Cerebellar cortex (tissue), 1 donor: ENCODE measurements at places on chromosomes 1 and 21.

- DNase-seq: no peak
Observed at GRCh38 chr1:177442584-177442983, 271.8 kb downstream of the BRINP2 start.

DNA sequence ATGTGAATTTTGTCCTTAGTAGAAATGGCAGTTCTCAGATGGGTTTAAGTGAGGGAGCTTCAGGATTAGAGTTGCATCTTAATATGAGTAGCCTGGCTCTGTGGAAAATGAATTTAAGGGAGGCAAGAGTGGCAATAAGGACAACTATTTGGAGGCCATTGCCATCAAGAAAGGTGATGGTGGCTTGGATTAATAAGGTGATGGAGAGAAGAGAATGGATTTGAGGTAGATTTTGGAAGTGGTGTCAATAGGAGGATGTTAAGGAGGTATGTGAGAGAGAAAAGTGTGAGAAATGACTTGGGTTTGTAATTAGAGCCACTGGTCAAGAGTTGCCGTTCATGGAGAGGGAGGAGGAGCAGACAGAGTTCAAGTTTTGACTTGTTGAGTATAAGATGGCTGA, 16.3 kb downstream of the CLIC4 start:
- DNase-seq: no peak

GRCh38 chr1:27535386-27535785, 45.4 kb upstream of the WASF2 start:
- DNase-seq: no peak

GRCh38 chr1:7780976-7781375, 3.1 kb upstream of the PER3 start:
- no peak for DNase-seq

DNA sequence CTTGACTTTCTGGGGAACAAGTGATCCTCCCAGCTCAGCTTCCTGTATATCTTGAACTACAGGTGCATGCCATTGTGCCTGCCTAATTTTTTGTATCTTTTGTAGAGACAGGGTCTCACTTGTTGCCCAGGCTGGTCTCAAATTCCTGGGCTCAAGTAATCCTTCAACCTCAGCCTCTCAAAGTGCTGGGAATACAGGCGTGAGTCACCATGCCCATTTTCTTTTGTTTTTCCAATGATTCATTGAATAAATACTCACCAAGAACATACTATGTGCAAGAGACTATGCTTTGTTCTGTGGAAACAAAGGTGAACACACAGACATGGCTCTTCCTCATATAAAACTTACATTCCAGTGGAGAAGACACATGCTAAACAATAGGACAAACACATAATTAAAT, 407.8 kb upstream of the DAB1 start:
- no peak for DNase-seq

DNA sequence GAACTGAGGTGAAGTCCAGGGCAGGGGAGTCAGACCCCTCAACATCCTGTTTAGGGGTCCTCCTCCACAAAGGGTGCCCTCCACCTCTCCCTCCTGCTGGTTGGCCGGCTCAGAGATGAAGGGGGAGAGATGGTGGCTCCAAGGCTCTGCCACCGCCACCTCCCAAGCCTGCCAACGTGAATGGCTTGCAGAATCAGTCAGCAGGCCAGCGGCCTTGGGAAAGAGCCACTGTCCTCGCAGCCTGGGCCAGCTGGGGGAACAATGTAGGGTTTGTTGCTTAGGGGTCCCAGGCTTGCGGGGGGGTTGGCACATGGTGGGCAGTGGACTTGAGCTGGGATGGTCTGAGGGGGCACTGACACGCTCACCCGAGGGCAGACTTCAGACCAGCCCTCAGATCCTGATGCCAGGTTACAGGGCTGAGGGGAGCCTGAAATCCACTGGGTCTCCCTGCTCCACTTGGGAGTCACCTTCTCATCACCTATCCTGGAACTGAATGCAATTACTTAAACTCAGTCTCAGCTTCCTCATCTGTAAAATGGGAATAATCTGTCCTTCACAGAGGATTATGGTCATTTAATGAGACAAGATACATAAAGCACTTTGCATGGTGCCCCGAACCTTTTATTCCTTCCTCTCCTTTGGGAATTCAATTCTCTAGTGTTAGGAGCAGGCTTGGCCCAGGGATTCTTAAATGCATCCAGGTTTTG, 8.3 kb downstream of the GPR37L1 start:
- DNase-seq: no peak

DNA sequence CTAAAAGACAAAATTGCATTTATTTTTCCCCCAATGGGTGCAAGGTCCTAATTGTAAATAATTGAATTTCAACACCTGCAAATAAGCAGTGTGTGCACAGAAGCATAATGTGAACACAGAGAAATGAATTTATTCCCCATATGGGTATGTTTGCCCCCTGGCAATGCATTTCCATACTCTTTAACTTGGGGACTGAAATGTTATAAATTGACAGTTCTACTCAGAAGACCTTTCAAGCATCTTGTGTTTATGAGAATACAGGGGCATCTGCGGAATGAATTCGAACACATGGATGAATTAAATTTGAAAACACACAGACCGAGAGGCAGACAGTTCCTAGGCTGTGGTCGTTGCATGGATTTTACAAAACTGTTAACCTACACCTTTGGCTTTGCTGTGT, 3.5 kb downstream of the PBX1 start:
- peak; percentile 47 for DNase-seq

GRCh38 chr1:9626201-9626608, 25.3 kb upstream of the PIK3CD start:
- DNase-seq: no peak

- peak; percentile 59 for DNase-seq
Observed at GRCh38 chr1:11784993-11785769, 20.6 kb downstream of the MTHFR start.

DNA sequence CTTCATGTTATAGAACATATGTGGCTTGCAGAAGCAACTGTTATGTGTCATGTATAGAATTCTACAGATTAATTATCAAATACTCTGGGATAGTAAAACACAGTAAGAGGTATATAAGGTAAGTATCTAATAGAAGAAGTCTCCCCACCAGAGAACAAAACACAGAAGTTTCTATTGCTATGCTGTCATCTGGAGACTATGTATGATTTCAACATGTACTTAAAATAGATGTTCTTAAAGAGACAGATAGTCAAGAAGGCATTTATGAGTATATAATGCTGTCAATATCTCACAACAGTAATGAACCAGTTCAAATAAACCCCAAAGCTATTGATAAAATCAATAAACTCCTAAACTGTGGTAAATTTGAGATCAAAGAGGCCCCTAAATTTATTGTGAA, 8.1 kb upstream of the ADCY10 start:
- no peak for DNase-seq

- DNase-seq: no peak
Observed at GRCh38 chr1:171817511-171818265, 23.6 kb upstream of the DNM3 start.

- DNase-seq: no peak
Observed at GRCh38 chr1:3190256-3191041, 121.4 kb downstream of the PRDM16 start.

DNA sequence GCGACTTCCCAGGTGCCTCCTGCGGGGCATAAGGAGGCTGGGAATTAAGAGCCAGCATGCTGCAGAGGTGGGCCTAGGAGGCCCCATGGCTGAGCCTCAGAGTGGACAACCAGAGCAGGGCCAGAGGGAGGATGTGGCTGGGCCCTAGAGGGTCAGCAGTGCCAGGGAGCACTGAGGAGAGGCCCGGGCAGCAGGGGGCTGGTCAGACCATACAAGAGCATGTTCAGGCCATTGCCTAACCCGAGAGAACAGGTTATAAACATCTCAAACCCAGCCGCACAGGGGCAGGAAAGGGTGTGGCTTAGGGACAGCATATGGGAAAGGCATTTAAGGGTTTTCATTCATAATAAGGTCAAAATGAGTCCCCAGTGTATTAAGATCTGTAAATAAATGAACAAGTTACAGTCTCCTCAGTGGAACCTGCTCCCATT, 51.1 kb downstream of the IER5 start:
- no peak for DNase-seq

- no peak for DNase-seq
Observed at GRCh38 chr1:29210278-29211085, 20.3 kb downstream of the MECR start.

GRCh38 chr21:35303085-35303484, 254.0 kb upstream of the RUNX1 start:
- no peak for DNase-seq
